HT1080 (cell line): ENCODE measurements at places on chromosomes 5 and 9. TPM values are rescaled to one million over a fixed set of nuclear protein-coding genes. Genes with fewer than 3 reads are reported as not detected.

The SPINK7 gene
- total RNA-seq: not detected in 2 replicates

The SLIT3 gene
- total RNA-seq: 0.08 and 0.23 TPM in 2 replicates

The HTR1A gene
- total RNA-seq: not detected in 2 replicates

The PCDHGB5 gene
- total RNA-seq: 0.37 and 0.55 TPM in 2 replicates

GRCh38 chr5:11224436-11225187 is 463.6 kb upstream of the DAP start:
- DNase-seq: no peak

- no peak for DNase-seq
Observed at GRCh38 chr9:115025721-115026120, 92.2 kb downstream of the TNC start.

DNA sequence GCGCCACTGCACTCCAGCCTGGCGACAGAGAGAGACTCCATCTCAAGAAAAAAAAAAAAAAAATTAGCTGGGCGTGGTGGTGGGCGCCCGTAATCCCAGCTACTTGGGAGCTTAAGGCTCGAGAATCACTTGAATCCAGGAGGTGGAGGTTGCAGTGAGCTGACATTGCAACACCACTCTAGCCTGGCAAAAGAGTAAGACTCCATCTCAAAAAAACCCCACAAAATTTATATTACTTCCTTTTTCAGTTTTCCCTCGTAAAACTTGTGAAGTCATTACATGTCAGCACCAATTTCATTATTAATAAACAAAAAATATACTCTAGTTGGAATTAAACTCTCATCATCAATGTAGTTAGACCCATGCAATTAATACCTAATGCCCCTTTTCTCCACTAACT is 43.9 kb downstream of the SHLD3 start:
- DNase-seq: no peak

GRCh38 chr9:112387115-112387514 is 7.2 kb downstream of the HSDL2 start:
- no peak for DNase-seq

- DNase-seq: no peak
Observed at GRCh38 chr5:154138701-154139100, 51.8 kb upstream of the GALNT10 start.
